HL-60 (cell line): ENCODE measurements at places on chromosomes 4 and X.

- DNase-seq, result no peak
Measured at GRCh38 chrX:374596-374995, 12.1 kb downstream of the PPP2R3B start.

GRCh38 chr4:80393246-80393969 is 57.9 kb downstream of the CFAP299 start:
- DNase-seq, result no peak

- DNase-seq, result no peak
Measured at GRCh38 chr4:54843946-54844345, 186.2 kb downstream of the KIT start.

GRCh38 chr4:47824840-47825239 is 13.0 kb downstream of the CORIN start:
- no peak for DNase-seq

GRCh38 chr4:7352486-7352885 is 82.2 kb downstream of the PSAPL1 start:
- no peak for DNase-seq

GRCh38 chr4:71663780-71664179 is 120.1 kb downstream of the GC start:
- no peak for DNase-seq

DNA sequence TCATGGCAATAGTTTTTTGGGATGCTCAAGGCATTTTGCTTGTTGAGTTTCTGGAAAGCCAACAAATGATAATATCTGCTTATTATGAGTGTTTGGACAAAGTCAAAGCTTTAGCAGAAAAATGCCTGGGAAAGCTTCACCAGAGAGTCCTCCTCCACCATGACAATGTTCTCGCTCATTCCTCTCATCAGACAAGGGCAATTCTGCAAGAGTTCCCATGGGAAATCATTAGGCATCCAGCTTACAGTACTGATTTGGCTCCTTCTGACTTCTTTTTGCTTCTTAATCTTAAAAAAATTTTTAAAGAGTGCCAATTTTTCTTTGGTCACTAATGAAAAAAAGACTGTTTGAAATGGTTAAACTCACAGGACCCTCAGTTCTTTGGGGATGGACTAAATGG is 136.3 kb downstream of the UBE2K start:
- no peak for DNase-seq

GRCh38 chr4:14446311-14446710 is 556.0 kb upstream of the CPEB2 start:
- DNase-seq, result no peak

DNA sequence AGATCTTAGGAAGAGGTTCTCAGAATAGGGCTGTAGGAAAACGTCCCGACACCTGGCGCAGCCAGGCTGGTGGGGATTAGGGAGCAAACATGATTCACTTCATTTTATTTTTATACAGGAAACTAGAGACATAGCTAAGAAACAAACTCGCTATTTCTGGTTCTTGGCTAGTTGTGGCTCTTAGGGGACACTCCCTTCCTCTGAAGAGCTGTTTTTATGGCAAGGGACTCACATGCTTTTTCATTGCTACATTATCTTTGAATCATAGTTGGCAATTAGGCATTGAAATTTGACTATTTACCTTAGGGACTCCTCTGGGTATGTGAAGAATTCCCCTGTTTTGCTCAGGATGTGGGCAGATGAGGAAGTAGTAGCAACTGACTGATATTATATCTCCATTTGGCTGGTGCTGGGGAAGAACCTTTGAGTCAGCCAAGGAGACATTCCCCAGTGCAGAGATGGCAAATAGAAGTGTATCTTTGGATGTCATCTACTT is 174.5 kb downstream of the SMIM20 start:
- no peak for DNase-seq

DNA sequence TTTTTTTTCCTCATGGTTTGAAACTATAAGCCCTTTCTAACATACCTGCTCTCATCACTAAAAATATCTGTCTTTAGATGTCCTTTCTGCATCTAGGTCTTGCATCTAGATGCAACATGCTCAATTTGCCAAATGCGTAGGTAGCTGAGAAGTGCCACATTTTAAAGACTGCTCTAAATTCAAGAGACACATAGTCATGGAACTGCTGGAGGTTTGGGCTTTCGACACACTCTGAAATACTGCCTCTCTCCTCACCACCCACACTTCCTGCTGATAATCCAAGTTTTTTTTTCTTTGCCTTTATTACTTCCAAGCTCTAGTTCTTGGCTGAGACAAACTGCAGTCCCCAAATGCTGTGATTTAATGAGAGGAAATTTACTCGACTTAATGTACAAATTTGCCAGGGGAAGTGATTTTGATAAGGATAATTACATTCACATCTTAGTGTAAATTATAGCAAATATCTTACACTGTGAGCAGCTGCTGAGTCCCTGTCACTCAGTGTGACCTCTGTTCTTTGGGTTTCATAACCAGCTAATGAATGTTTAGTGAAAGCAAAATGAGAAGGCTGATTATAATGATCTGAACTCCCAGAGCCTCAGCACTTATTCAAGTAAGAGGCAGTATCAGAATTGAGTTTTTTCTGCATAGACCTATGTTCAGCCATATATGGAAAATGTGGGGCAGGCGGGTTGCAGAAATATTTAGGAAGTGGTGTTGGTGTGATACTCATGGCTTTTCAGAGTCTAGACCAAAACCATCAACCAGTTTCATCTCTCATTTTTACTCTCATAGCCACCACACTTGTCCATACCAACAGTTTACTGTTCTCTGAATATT is 31.3 kb downstream of the DRD5 start:
- DNase-seq, result peak; percentile 15

DNA sequence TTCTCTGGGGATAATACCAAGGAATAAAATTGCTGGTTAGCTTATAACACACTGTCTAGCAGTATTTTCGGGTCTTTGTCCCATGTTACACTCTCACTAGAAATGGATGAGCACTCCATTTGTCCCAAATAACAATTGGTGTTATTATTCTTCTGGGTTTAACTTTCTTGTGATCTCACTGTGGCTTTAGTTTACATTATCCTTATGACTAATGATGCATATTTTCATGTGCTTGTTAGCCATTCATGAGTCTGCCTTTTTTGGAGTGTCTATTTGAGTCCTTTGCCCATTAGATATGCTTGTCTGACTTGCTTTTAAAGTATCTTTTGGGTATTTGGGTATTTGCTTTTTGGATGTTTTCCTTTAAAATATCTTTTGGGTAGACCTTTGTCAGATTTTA is 372.9 kb upstream of the TENM3 start:
- DNase-seq, result no peak

- DNase-seq, result no peak
Measured at GRCh38 chr4:56512166-56512565, 6.6 kb downstream of the ARL9 start.

- peak; percentile 21 for DNase-seq
Measured at GRCh38 chrX:140766024-140766611, 56.6 kb downstream of the LINC00632 start.

- no peak for DNase-seq
Measured at GRCh38 chr4:108432418-108432817, 188.0 kb upstream of the RPL34 start.

DNA sequence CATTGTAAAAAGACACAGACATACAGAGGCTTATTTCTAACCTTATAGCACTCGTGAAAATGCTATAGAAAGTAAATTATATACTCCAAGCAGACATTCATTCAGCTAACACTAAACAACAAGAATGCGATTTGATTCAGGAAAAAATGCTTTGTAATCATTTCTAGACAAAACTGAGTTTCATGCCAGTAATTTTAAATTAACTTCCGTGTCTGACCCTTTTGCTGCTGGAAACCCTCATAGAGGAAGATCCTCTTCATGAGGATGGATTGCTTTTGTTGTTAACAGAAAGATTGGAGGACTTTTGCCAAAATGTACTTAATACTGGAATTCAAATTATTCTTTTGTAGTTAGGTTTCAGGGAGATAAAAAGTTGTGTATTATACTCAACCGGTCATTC is 43.3 kb downstream of the GUCY1A1 start:
- no peak for DNase-seq

- DNase-seq, result no peak
Measured at GRCh38 chrX:129600981-129601424, 53.8 kb downstream of the APLN start.

- DNase-seq, result no peak
Measured at GRCh38 chr4:187383181-187383580, 612.4 kb upstream of the ZFP42 start.

DNA sequence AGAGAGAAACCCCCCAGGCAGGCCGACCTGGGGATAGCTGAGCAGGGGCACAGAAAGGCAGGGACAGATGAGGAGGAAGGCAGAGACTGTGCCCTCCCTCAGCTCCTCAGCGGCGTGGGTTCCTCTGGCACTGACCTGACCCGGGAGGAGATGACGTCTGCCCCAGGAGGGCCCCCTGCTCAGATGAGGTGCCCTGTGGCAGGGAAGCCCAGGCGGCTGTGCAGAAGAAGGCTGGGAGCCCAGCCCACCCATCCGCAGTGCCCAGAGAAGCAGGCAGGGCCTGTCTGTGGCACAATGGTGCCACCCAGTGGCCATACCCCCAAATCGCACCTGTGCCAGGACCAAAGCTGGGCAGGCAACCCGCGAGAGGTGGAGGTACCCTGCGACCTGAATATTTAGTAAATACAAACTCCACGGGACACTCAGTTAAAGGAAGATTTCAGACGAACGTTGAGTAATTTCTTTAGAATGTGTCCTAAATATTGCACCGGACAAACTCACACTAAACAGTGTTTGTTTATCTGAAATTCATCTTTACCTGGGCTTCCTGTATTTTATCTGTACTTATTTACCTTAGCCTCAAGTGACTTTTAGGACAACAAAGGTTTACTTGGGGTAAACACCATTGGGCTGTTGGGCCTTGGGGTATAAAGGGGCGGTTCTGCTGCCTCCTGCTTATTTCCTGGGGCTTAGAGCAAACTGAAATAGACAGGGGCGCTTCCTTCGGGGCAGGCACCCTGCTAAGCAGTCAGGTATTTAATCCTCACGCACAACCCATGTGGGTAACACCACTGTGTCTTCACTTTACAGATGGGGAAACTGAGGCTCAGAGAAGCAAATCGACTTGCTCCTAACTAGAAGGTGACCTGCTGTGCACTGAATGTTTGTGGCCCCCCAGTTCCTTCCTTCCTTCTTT is 46.5 kb upstream of the HMX1 start:
- DNase-seq, result peak; percentile 11

DNA sequence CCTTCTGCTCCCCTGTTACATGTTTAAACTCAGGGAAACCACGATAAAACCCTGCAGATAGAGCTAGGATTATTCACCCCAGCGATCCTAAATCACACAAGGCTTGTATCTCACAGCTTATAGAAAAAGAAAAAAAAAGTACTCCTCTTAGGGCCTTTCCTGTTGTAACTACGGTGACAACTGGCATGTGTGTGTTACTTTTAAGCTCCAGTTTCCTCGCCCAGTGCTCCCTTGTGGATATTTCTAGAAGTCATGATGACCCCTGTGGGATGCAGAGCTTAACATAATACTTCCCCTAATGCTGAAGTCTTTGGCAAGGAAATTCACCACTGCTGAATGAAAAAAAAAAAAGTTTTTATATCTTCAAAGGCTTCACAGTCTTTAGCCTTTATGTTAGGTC is 114.7 kb downstream of the NWD2 start:
- no peak for DNase-seq

GRCh38 chr4:182578402-182578801 is 335.2 kb downstream of the TENM3 start:
- DNase-seq, result no peak

GRCh38 chrX:23785580-23785979 is 2.6 kb downstream of the SAT1 start:
- no peak for DNase-seq

DNA sequence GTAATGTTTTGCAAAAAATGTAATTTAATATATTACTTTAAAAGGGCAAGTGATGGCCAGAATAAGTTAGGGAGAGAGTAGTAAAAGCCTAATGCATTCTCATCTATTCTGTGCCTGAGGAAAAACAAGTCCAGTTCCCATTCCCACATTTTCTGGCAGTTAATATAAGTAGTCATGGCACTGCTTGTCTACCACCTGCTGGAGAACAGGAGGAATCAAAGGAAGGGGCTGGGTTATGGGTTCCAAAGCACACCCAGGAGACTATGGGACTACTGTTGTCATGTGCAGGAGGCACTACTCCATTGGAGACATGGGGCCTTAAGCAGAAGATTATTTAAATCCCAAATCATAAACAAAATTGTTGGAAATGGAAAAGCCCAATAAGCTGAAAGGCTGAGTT is 2618.6 kb downstream of the ARAP2 start:
- DNase-seq, result no peak

- no peak for DNase-seq
Measured at GRCh38 chr4:151291485-151291884, 14.5 kb downstream of the PRSS48 start.

GRCh38 chr4:146338512-146338911 is 124.2 kb downstream of the REELD1 start:
- DNase-seq, result no peak

GRCh38 chr4:100842856-100843255 is 325.0 kb upstream of the EMCN start:
- peak; percentile 40 for DNase-seq

- DNase-seq, result no peak
Measured at GRCh38 chr4:1404573-1405253, 1.5 kb downstream of the NKX1-1 start.

DNA sequence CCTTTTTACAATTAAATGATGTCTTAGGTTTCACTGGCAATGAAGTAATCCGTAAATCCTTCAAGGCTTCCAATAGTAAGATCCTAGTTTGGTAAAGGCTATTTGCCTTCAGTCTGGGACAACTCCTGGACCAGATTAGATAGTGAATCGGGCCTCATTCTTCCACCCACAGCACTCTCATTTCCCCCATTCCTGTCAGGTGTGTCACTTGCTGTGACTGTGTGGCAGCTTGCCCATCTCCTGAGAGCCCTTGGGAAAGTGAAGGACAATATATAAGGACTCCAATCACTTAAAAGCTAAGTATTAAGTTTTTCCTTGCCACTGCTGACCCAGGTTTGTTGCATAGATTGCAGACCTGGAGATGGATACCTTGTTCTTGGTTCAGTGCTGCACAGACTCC is 3.3 kb upstream of the GASK1B start:
- DNase-seq, result no peak

DNA sequence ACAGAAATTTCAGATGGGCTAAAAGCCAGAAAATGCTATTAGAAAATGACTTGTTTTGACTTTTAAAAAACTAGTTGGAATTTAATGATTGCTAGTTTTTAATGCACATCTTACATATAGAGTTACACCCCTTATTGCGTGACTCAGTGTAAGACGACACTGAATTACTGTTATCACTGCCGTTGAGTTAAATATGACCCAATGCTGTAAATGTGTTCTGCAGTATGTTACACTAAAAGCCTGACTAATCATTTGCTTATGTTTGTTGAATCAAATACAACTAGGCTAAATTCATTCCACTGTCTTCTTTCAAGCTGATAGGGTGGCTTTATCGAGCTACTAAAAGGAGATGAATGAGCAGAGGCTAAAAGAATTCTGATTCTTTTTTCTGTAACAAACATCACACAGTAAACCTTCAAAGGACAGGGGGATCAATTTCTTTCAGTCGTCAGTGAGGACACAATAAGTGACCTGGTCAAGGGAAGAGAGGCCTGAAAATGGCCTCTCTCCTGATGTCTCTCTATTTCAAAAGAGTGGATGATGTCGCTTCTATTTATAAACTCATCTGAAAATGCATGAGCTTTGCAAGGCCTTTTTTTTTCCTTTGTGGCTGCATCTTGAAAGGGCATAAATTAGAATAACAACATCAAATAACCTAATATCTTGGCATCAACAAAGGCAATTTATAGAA is 142.2 kb upstream of the KCNIP4 start:
- DNase-seq, result no peak
